ENCODE measurements at places on chromosomes 3 and 15.

- DNase-seq = no peak
These were observed 8.8 kb downstream of the ADPRH start for GRCh38 chr3:119588112-119588511.

GRCh38 chr3:188807006-188807405 lies 364.8 kb upstream of the TPRG1 start:
- no peak for DNase-seq

GRCh38 chr3:76724706-76725105 lies 315.2 kb upstream of the ROBO2 start:
- DNase-seq = no peak

DNA sequence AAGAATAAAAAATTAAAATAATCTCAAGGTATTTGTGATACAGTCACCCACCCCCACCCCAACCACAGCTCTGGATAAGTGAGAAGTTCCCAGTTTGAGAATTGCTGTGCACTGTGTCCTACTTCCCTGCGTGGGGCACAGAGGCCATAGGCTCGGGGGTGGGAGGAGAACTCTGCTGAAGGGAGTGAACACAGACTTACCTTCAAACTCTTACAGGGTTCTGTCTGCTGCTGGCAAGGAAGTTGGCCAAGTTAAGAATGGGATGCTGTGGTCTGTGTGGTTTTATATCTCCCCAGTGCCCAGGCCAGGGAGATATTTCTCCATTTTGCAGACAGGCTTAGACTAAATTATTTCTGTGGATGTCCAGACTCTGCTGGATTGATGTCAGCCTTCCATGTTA lies 37.6 kb downstream of the SPTSSB start:
- DNase-seq = no peak

DNA sequence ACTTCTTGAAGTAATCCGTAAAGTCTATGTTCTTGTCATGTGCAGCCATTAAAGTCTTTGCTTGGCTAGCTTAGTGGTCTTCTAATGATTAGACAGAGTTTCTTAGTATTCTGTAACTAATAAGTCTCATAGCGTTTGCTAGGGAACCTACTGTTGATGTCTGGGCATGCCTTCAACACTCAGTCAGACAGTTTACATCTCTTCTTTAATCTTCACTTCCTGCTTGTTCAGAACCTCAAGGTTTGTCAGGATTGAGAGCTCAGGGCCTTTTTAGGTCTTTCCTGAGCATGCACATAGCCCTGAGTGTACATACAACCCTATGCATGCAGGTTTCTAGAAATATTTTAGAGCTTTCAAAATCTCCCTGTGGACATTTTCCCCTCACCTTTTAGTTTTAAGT lies 426.3 kb downstream of the AGBL1 start:
- no peak for DNase-seq

DNA sequence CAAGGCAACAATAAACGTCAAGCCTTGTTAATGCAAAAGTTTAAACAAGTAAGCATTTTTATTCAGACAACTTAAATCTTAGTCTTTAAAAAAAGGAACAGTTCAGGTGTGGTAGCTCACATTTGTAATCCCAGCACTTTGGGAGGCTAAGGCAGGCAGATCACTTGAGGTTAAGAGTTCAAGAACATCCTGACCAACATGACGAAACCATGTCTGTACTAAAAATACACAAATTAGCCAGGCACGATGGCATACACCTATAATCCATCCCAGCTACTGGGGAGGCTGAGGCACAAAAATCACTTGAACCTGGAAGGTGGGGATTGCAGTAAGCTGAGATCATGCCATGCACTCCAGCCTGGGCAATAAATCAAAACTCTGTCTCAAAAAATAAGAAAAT lies 19.9 kb downstream of the ZBTB20 start:
- no peak for DNase-seq

GRCh38 chr15:95068701-95069521 lies 837.5 kb downstream of the MCTP2 start:
- DNase-seq = no peak

DNA sequence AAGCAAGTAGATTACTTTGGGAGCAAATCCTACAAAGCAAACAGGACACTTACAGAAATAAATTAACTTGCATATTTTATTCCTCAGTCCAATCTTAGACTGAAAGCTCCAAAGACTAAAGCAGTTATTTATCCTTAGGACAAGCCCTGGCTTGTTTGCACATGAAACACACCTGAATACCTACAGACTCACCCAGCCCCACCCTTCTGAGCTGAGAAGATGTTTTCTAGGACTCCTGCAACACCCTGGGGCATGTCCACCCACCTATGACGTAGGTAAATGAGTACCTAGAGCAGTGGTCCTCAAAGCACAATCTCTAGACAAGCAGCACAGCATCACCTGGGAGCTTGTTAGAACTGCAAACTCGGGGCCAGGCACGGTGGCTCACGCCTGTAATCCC lies 80.8 kb downstream of the ANXA2 start:
- no peak for DNase-seq

Data from NCI-H1436 (cell line).